MCF 10A (cell line): ENCODE measurements at places on chromosomes 7 and 10. TPM values are rescaled to one million over a fixed set of nuclear protein-coding genes. Genes with fewer than 3 reads are reported as not detected.

- no peak for DNase-seq
Observed at GRCh38 chr7:159095979-159096411, 48.7 kb downstream of the VIPR2 start.

Gene RNF148
- 0.63 and 0.96 TPM in 2 replicates for total RNA-seq

Gene FXYD4
- not detected in 2 replicates for total RNA-seq

Gene PAX2
- not detected in 2 replicates for total RNA-seq
